Upper lobe of right lung (tissue), 1 donor: ENCODE measurements at places on chromosomes 6 and 20. TPM values are rescaled to one million over a fixed set of nuclear protein-coding genes. Genes with fewer than 3 reads are reported as not detected.

Gene DEFB126
- not detected for total RNA-seq

Gene OR2B3
- not detected for total RNA-seq

Gene CST9L
- total RNA-seq = not detected

Gene PTK6
- 4.9 TPM for total RNA-seq

Gene CD40
- 36.8 TPM for total RNA-seq

Gene ZGPAT
- 27.6 TPM for total RNA-seq
